A172 (cell line): ENCODE measurements at places on chromosomes 6 and 20. TPM values are rescaled to one million over a fixed set of nuclear protein-coding genes. Genes with fewer than 3 reads are reported as not detected.

DNA sequence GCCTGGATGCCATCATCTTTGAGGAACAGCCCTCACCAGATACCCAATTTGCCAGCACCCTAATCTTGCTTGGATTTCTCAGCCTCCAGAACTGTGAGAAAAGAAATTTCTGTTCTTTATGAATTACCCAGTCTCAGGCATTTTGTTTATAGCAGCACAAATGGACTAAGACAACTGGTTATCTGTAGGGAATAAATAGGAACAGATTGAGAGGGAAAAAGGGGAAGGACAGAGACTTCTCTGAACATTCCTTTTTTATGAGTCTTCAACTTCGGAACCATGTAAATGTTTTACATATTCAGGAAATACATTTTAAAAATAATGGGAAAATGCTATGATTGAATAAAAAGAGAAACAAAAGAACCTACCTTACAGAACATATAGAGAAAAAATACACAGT lies 20.9 kb downstream of the KCTD20 start:
- DNase-seq = no peak

GRCh38 chr20:61119794-61120410 lies 132.2 kb upstream of the CDH4 start:
- DNase-seq = no peak

DNA sequence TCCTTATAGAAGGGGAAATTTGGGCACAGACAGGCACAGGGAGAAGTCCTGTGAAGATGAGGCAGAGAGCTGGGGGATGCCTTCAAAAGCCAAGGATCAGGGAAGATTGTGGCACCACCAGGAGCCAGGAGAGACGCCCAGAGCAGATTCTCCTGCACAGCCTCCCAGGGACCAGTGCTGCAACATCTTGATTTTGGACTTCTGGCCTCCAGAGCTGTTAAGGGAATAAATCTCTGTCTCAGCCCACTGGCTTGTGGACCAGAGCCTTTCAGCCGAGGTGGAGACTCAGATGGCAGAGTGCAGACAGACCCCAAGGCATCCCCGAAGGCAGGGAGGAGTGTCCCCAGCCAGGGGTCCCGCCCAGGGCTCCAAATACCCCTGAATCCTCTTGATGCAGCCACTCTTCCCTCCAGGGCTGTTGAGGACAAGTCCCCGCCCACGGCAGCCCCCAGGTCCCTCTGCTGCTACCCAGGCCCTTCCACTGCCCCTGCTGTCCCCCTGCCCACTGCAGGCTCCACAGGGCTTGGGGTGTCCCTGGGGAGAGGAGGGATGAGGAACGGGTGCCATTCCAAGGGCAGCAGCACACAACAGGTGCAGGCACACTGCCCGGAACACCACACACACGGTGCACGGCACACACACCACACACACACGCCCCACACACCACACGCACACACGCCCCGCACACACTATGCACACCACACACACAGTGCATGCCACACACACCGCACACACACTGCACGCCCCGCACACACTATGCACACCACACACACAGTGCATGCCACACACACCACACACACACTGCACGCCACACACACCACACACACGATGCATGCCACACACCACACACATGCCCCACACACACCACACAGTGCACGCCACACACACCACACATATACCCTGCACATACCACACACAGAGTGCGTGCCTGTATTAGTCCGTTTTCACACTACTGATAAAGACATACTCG lies 311.4 kb downstream of the TAF4 start:
- no peak for DNase-seq

- no peak for DNase-seq
Observed at GRCh38 chr6:35681298-35681697, 7.4 kb downstream of the FKBP5 start.

DNA sequence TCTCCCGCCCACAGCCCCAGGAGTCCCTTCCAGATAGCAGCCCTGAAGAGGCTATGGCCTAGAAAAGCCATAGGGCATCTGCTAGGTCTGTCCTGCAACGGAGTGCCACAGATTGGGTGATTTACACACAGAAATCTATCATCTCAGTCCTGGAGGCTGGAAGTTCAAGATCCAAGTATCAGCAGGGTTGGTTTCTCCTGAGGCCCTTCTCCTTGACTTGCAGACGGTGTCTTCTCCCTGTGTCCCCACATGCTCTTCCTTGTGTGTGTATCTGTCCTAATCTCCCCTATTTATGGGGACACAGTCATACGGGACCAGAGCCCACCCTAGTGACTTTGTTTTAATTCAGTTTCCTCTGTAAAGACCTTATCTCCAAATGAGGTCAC lies 15.3 kb downstream of the FOXF2 start:
- DNase-seq = no peak

DNA sequence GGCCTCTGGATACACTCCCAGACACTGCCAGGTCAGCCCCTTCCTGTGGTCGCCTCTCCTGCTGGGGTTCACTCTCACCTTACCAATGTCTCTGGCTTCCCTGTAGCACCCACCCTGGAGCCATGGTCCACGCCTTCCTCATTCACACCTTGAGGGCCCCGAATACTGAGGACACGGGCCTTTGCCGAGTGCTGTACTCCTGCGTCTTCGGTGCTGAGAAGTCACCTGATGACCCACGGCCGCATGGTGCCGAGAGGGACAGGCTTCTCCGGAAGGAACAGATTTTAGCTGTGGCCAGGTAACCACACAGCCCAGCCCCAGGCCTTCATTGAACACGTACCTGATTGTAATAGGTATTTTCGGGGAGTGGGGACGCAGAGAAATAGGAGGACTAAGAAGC lies 1.6 kb downstream of the AP5S1 start:
- DNase-seq = no peak

GRCh38 chr6:97775012-97775411 lies 492.0 kb upstream of the MMS22L start:
- DNase-seq = no peak

GRCh38 chr6:85961746-85962145 lies 319.1 kb upstream of the SYNCRIP start:
- no peak for DNase-seq

GRCh38 chr6:100479179-100480035 lies 14.7 kb upstream of the SIM1 start:
- DNase-seq = peak; percentile 51

DNA sequence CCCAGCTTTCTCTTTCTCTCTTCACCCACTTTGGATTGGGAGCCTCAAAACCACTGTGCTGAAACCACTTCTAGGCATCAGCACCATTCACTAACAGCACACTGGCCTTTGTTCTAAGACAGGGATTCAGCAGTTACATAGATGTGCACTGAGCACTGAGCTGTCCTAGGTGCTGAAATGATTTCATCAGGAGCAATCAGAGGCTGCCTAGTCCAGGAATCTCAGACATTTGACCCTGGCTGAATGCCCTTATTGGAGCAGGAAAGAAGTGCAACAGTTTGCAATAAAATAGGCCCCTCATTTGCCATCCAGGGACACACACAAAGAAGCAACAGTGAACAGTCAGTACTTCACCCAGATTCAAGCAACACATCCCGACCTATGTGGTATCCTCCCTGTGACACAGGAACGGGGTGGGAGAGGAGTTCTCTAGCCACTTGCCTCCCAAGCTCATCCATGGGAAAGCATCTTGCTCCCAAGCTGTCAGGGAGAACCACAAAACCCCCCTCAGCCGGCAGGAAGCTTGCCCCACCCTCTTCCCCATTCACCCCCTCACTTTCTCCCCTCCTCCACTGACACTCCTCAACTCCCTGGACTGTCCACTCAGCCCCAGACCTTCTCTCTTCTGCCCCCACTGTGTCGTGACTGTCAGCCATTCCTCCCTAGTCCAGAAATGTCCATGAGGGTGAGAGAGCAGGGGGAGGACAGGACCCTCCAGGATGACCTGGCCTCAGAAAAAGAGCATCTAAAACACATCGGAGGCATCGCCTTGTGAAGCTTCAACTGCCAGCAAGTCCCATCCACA lies 304.4 kb downstream of the PREX1 start:
- DNase-seq = peak; percentile 77

GRCh38 chr6:7143476-7143974 lies 35.8 kb downstream of the RREB1 start:
- DNase-seq = no peak

DNA sequence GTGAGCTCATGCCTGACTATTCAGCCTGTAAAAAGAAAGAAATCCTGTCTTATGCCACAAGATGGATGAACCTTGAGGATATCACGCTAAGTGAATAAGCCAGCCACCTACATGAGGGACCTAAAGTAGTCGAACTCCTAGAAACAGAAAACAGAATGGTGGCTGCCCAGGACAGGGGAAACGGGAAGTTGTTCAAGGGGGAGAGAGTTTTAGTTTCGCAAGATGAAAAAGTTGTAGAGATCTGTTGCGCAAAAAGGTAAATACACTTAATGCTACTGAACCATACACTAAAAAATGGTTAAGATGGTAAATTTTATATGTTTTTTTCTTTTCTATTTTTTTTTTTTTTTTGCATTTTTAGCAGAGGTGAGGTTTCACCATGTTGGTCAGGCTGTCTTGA lies 74.1 kb upstream of the RALY start:
- no peak for DNase-seq

- DNase-seq = no peak
Observed at GRCh38 chr6:160024152-160024551, 55.3 kb downstream of the IGF2R start.

GRCh38 chr6:154427446-154427845 lies 70.8 kb upstream of the IPCEF1 start:
- DNase-seq = no peak

GRCh38 chr20:50417023-50417329 lies 93.2 kb upstream of the PTPN1 start:
- no peak for DNase-seq

- no peak for DNase-seq
Observed at GRCh38 chr20:24420567-24420966, 48.9 kb upstream of the SYNDIG1 start.

- DNase-seq = no peak
Observed at GRCh38 chr6:159533016-159533415, 160.0 kb downstream of the SOD2 start.

DNA sequence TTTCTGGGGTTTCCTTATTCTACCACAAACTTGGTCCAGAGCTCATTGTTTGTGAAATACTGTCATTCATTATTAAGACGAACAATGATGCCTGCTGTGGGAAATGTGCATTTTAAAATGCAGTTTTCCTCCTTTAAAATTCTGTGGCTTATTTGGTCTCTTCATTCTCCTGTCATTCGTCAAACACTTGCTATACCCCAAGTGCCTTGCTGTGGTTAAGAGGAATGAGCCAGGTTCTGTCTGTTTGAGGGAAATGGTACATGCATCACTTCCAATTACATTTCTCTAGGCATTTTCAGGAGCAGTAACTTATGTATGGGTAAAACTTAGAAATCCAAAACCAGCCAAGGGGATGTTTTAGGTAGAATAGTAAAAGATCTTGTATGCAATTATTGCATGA lies 1087.7 kb downstream of the KIF16B start:
- peak; percentile 20 for DNase-seq

DNA sequence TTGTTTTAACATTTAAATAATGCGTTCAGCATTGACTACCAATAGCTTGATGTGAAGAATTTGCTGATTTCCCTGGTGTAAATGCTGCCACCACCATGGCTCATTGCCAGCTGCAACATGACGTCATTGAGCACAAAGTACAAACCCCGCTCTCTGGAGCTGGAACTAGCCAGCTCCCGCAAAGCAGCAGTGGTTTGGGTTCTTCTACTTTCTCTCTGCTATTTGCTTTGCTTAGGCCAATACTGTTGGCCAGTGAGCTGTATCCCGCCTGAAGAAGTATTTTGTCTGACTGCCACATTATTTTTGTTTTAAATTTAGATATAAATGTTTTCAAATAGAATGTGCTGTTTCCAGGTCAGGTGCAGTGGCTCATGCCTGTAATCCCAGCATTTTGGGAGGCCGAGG lies 47.4 kb upstream of the KIF13A start:
- no peak for DNase-seq

MRPL18 gene
- 182 and 204 TPM in 2 replicates for total RNA-seq

HLA-DQA1 gene
- not detected in 2 replicates for total RNA-seq

C20orf204 gene
- 0.89 and 1.2 TPM in 2 replicates for total RNA-seq

BMP6 gene
- total RNA-seq = 0.07 and 0.22 TPM in 2 replicates

RAB44 gene
- total RNA-seq = not detected in 2 replicates

CLPSL2 gene
- total RNA-seq = 4.7 TPM in 1 of 2 replicates, not detected in the other

DEF6 gene
- not detected in 2 replicates for total RNA-seq

ADGRF1 gene
- total RNA-seq = not detected in 2 replicates

SLC52A3 gene
- total RNA-seq = 0.03 and 0.22 TPM in 2 replicates

SDCBP2 gene
- 1.8 and 2.6 TPM in 2 replicates for total RNA-seq
